ENCODE measurements at places on chromosomes 12 and 14.

DNA sequence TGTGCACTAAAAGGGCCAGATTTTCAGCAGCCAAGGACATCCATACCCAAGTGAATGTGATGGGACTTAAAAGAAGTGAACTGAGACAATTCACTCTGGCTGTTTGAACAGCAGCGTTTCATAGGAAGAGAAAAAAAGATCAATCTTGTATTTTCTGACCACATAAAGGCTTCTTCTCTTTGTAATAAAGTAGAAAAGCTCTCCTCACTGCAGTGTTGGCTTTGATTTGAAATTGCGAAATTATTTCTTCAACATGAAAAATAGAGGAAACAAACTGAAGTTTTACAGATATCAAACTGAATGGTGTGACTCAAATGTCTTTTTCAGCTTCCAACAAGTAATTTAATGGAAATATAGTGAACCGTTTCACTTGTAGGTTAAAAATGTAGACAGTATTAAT lies 11.3 kb upstream of the KCNMB4 start:
- DNase-seq: no peak

- no peak for DNase-seq
Measured at GRCh38 chr14:82490397-82490796, 956.7 kb upstream of the SEL1L start.

DNA sequence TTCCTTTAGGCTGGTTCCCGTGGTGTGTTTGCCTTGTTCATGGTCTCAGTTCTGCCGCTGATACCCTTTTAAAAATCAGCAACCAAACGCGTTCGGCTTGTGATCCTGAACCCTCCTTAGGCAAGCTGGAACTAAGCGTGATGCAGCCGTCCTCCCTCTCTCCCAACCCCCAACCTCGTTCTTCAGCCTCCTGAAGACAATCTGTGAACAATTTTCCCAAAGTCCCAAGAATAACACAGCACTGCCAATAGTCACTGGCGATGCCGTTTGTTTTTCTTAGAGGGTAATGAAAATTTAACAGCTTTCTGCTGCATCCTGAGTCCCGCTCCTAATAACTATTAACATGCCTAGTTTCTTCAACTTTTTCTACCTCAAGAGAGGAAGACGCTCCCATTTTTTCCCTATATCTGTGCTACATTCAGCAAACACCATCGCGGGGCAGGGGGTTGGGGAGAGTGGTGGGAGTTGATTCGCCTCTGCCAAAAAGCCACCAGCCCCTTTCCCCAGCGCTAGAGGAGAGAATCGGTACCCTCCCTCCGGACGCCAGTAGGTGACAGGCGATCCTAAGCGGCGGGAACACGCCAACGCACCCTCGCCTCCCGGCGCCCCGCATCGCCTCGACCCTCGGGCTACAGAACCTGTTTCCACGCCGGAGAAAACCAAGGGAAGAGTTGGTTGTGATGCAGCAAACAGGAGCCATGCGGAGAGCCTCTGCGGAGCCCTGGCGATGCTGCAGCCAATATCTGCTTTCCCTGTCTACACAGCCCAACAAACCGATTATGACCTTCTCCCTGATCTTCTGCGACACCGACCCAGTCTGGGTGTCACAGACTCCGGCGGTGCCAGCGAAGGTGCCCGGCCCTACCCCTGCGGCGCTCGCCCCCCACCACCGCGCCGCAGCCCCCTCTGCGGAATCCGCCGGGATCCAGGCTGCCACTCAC lies 752 bp downstream of the PRICKLE1 start:
- DNase-seq: peak; percentile 18

DNA sequence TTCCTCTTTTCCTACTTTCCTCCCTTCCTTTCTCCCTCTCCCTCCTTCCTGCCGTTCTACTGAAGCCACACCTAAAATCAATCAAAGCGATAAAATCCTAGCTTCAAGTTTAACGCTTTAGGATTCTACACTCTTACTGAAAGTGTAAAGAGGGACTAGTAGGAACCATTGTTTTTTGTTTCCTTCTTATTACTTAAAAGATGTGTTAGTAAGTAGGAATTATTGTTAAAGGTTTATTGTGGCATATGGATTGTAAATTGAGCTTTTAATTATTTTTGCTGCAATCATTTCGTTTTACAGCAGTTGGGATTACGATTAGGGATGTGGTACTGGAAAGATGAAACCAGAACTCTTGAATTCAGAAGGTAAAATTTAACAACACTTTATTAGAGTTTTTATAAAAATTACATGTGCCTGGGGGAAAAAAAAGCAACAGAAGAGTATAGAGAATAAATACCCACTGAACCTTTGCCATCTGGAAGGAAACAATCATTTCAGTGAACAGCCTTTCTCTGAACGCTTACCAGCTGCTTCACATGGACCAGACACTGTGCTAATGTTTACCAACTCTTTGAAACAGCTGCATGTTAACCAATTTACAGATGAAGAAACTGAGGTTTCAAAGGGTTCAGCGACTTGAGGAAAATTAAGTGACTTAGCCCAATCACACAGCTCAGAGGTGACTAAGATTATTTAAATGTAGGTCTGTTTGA lies 1.0 kb downstream of the PPP1R36 start:
- no peak for DNase-seq

- no peak for DNase-seq
Measured at GRCh38 chr14:69842686-69843420, 36.4 kb upstream of the SMOC1 start.

DNA sequence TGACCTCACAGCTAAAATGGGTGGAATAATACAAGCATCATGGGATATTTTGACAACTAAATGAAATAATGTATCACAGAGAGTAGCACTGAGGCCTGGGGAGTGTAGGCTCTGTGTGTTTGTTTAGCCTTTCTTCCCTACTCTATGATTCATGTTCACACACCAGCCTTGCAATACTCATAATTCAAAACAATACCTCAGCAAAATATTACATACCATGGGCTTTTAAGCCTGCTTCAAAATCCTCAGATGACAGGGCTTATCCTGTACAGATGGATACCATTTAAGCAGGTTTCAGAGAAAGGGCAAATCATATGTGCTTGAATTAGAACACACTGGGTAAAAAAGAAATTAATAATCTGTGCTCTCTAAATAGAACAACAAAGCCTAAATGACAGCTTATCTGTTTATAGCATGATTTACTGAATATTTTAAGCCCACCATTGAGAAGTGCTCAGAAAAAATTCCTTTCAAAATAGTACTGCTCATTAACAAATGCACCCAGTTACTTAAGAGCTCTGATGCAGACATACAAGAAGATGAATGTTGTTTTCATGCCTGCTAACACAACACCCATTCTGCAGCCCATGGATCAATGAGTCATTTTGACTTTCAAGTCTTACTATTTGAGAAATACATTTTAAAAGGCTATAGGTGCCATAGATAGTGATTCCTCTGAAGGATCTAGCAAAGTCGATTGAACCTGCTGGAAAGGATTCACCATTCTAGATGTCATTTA lies 84.9 kb upstream of the ADAMTS20 start:
- no peak for DNase-seq

- DNase-seq: no peak
Measured at GRCh38 chr14:37623971-37624370, 28.5 kb downstream of the TTC6 start.

- DNase-seq: no peak
Measured at GRCh38 chr14:73393375-73393774, 65.0 kb downstream of the NUMB start.

GRCh38 chr12:3518902-3519301 lies 27.9 kb downstream of the PRMT8 start:
- DNase-seq: no peak

- DNase-seq: no peak
Measured at GRCh38 chr12:128661226-128661569, 162.6 kb downstream of the SLC15A4 start.

DNA sequence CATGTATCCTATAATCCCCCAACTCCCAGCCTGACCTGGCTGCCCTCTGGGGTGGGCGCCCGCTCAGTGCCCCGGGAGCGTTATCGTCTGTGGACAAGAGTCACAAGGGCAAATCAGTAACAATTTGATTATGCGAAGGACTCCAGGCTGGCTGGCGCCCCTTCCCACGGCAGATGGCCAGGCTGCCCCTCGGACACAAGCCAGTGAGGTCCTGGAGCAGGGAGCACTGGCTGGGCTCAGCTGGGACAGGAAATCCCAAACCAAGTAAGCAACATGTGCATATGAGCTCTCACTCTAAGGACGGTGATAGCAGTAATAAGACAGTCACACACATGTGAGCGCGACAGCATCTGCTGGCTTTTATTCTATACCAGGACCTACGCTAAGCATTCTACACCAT lies 59.3 kb upstream of the FAM222A start:
- no peak for DNase-seq

DNA sequence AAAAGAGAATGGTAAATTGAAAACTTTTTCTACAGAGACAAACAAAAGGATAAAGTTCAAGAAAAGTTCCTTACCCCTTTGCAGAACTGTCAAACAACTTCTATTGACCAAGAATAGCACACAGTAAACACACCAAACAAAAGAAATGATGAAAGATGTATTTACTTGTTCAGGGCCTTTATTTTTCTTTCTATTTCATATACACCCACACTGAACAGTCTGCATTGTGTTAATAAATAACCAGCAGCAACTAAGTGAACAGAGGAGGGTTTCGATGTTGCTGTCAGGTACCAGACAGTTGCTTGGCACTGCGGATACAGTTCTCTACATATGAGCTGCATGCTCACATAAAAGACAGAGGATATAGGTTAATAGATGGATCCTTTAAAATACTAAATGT lies 122.1 kb downstream of the SOX5 start:
- DNase-seq: no peak

- no peak for DNase-seq
Measured at GRCh38 chr12:50689437-50689836, 74.5 kb upstream of the ATF1 start.

DNA sequence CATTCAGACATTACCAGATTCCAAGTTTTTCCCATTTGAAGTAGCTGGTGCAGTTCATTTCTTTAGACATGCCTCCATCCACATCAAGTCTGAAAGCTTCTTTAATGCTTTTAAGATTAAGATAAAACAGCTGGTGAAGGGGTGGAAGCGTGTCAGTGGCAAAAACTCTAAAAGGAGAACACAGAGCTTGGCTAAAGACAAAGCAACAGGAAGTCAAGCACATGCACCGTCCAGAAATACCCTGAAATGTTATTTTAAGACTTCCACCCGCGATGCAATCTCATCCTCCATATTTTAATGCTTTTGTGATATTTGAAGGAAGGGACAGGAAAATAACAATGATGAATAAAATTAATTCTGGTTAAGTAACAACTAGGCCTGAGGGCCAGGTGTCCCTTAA lies 31.8 kb downstream of the PPM1H start:
- no peak for DNase-seq

GRCh38 chr14:103141117-103141796 lies 18.0 kb downstream of the TNFAIP2 start:
- peak; percentile 64 for DNase-seq

DNA sequence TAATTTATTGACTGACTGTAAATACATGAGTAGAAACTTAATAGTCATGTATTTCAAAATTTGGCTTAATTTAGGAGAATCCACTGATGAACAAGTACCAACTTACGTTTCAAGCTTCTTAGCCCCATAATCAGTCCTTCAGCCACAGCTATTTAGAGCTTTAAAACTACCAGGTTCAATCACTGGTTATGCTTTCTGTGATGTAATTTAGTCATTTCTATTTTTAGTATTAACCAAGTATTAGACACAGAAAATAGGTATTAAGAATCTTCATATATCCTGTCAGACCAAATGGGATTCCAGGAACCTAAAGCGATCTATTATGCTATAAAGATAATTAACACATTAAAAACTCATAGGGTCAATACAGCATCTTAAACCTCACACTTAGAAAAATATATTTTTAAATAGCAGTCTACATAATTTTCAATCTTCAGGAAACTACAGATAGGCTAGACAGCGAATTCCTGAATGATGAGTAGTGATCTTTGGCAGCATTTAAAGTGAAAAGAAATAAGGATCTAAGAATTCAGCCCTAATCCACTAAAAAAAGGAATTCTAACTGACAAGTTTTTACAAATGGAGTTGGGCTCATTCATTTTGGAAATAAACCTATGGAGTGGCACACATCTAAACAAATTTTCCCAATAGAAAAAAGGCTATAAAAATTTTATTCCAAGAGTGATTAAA lies 51.5 kb downstream of the ZC3H14 start:
- no peak for DNase-seq

- no peak for DNase-seq
Measured at GRCh38 chr12:44063671-44064070, 227.8 kb downstream of the TMEM117 start.

GRCh38 chr14:62916551-62916950 lies 128.7 kb downstream of the KCNH5 start:
- no peak for DNase-seq

DNA sequence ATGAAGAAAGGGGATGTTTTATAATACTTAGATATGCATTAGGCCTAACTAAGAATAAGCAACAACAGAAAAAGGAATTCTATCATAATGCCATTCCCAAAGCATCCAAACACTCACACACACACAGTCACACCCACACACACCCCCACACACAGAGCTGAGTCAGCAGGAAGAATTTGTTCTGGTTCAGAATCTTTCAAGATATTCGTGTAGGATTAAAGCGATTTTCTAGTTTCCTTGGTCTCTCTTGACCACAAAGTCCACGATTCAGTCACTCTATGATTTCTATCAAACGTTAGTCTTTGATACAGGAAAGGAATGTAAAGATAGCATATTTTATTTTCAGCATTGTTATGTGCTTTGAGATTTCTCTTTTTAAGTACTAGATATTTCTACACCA lies 382.6 kb upstream of the DCN start:
- peak; percentile 45 for DNase-seq

GRCh38 chr14:93201155-93201704 lies 5.6 kb downstream of the GON7 start:
- DNase-seq: no peak

- DNase-seq: peak; percentile 58
Measured at GRCh38 chr12:11228296-11228879, 41.1 kb downstream of the PRB3 start.

GRCh38 chr12:131379738-131380137 lies 331.2 kb upstream of the SFSWAP start:
- DNase-seq: no peak

DNA sequence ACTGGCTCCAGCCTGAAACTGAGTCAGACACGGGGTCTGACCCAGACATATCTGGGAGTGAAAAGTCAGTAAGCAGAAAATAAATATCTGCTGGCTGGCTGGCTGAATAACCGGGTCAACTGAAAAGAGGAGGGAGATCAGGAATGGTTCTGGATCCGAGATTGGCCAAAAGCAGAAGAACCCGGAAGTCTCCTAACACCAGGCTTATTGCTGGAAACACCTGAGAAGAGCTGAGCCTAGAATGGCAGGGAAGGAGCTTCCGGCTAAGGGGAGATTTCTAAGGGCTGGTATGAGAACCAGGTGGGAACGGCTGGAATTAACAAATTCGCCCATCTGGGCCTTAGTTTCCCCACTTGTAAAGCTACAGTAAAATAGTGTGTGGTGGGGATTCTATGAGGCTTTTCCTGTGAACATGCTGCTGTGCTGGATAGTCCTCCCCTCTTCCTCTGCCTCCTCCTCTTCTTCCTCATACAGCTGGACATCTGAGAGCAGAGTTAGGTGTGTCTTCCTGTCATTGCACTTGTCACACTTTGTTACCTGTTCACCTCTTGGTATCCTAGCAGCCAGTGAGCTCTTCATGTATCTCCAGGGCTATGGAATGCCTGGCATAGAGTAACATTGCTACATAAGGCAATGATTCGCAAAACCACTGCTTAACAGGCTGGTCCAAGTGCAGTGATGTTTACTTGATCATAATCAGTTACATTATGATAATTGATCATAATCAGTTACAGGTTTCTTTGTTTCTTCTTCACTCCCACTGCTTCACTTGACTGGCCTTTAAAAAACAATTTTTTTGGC lies 2.0 kb upstream of the SHMT2 start:
- no peak for DNase-seq
